ENCODE measurements at places on chromosomes 5 and 9. TPM values are rescaled to one million over a fixed set of nuclear protein-coding genes. Genes with fewer than 3 reads are reported as not detected.
A peak's percentile ranks its signal among the peaks of the same experiment; 100 is the strongest.

CDKN2A gene
- total RNA-seq = 67.5 TPM

GRCh38 chr9:97536480-97536879, 35.0 kb downstream of the TMOD1 start:
- H3K4me3 ChIP-seq = no peak overlapping the region
- no peak for DNase-seq
- no peaks in the 10 kb centered on the region for H3K36me3 ChIP-seq
- no peaks in the 10 kb centered on the region for H3K27me3 ChIP-seq
- peak overlapping the region; percentile 69 for H3K27ac ChIP-seq

DNA sequence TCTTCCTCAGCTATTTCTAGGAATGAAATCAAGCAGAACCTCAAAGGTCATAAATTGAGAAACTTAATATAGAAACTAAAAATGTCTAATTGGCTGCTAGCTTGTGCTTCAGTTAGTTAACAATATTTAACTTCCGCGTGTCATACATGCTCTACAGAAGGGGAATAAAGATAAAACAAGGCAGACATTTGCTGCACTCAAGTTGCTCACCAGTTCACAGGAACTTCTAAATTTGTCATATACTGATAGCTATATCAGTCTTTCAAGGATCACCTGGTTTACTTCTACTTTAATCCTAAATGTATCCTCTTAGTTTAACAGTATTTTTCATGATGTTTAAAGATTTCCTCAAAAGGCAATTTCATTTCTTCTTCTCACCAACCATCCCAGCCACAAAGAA, 8.4 kb downstream of the CCNH start:
- H3K27ac ChIP-seq = no peak overlapping the region
- H3K4me1 ChIP-seq = no peaks in the 10 kb centered on the region
- no peaks in the 10 kb centered on the region for H3K27me3 ChIP-seq
- DNase-seq = no peak

GRCh38 chr9:74760031-74760700, 127.6 kb downstream of the TRPM6 start:
- H3K27me3 ChIP-seq = no peaks in the 10 kb centered on the region
- no peak overlapping the region for H3K27ac ChIP-seq
- DNase-seq = no peak
- no peak overlapping the region for H3K4me3 ChIP-seq
- H3K4me1 ChIP-seq = no peaks in the 10 kb centered on the region
- H3K36me3 ChIP-seq = no peaks in the 10 kb centered on the region

TTC23L gene
- total RNA-seq = 28.2 TPM

DNA sequence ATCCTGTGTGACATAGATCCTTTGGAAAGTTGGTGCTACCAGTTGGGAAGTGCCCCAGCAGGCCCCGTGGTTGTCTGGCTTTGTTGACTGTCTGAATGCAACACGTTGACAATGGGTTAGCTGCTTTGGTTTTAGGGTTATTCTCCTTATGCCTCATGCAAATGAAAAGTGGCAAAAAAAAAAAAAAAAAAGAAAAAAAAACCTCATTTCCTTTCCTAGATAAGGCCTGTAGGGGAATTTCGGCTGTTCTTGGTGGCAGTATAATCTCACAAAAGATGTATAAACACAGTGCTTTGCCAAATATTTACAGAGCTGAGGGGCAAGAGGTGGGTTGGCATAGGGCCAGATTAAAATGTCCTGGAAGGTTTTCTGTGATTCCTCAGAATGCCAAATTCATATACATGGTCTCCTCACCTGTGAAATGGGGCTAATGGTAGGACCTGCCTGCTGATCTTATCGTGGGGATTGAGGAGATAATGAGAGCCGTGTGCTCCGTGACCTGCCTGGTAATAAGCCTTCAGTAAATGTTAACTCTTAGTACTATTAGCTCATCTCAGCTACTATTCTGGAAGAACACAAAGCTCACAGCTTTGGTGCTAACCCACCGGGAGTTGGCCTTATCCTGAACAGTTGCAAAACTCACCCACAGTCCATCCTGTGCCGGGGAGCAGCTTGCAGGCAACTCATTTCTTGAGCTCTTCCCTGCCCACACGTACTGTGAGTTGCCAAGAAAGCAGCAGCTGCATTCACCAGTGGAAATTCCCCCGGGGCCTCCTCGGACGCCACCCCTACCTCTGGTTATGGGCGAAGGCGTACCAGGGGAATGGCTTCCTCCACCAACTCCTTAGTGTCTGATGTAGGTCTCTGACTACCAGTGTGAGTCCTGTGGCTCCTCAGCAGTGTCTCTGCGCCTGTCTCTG, 220.3 kb downstream of the NR3C1 start:
- H3K27me3 ChIP-seq = no peaks in the 10 kb centered on the region
- no peak overlapping the region for H3K4me3 ChIP-seq
- DNase-seq = no peak
- no peaks in the 10 kb centered on the region for H3K36me3 ChIP-seq
- H3K4me1 ChIP-seq = peaks cover 5% of the 10 kb centered on the region

- peak overlapping the region; percentile 1 for H3K4me3 ChIP-seq
- H3K36me3 ChIP-seq = no peaks in the 10 kb centered on the region
- no peaks in the 10 kb centered on the region for H3K27me3 ChIP-seq
- DNase-seq = peak; percentile 53
- H3K27ac ChIP-seq = no peak overlapping the region
Measured at GRCh38 chr5:61732369-61732768, 400.3 kb downstream of the ZSWIM6 start.

GRCh38 chr5:41097642-41098041, 26.5 kb upstream of the MROH2B start:
- H3K4me1 ChIP-seq = peaks cover 13% of the 10 kb centered on the region
- no peak overlapping the region for H3K27ac ChIP-seq
- H3K27me3 ChIP-seq = no peaks in the 10 kb centered on the region
- H3K36me3 ChIP-seq = no peaks in the 10 kb centered on the region
- no peak overlapping the region for H3K4me3 ChIP-seq
- DNase-seq = no peak

DIRAS2 gene
- not detected for total RNA-seq

GRCh38 chr9:17531642-17532254, 47.1 kb upstream of the SH3GL2 start:
- H3K36me3 ChIP-seq = no peaks in the 10 kb centered on the region
- no peaks in the 10 kb centered on the region for H3K27me3 ChIP-seq
- no peak overlapping the region for H3K27ac ChIP-seq
- H3K4me1 ChIP-seq = no peaks in the 10 kb centered on the region

DNA sequence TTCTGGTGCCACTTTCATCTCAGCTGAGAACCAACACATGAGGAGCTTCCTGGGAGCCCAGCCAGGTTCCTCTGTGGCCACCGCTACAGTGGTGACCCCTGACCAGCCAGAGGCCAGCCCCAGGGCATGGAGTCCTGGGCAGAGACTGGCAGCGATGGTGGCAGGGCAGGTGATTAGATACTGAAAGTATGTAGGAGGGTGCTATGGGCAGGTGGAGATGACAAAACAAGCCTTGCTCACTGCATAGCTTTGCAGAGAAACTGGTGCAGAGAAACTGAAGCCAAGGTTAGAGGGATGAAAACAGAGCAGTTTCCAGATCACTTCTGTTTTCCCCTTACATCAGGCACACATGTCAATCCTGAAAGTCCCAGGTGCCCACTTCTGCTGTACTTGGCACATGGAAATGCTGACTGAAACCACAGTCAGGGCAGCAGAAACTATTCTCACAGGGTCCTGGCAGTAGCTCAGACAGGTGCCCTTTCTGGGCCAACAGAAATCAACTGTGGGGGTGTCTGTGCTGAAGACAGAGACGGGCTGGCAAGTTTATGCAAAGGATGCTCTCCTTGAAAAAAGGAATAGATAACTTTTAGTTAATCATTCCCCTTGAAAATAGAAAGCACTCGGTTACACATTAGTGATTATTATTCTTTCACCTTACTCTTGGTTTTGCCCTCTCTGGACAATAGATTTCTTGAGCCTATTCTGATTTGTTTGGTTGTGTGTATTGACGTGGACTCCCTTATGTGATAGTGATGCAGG, 90.3 kb downstream of the ANKRD55 start:
- DNase-seq = no peak
- no peak overlapping the region for H3K27ac ChIP-seq
- H3K4me1 ChIP-seq = no peaks in the 10 kb centered on the region
- no peaks in the 10 kb centered on the region for H3K36me3 ChIP-seq
- no peak overlapping the region for H3K4me3 ChIP-seq
- H3K27me3 ChIP-seq = no peaks in the 10 kb centered on the region

GRCh38 chr5:35826554-35826953, 30.1 kb upstream of the IL7R start:
- no peaks in the 10 kb centered on the region for H3K36me3 ChIP-seq
- no peaks in the 10 kb centered on the region for H3K27me3 ChIP-seq
- H3K4me1 ChIP-seq = no peaks in the 10 kb centered on the region
- H3K4me3 ChIP-seq = no peak overlapping the region
- DNase-seq = no peak
- H3K27ac ChIP-seq = no peak overlapping the region

DNA sequence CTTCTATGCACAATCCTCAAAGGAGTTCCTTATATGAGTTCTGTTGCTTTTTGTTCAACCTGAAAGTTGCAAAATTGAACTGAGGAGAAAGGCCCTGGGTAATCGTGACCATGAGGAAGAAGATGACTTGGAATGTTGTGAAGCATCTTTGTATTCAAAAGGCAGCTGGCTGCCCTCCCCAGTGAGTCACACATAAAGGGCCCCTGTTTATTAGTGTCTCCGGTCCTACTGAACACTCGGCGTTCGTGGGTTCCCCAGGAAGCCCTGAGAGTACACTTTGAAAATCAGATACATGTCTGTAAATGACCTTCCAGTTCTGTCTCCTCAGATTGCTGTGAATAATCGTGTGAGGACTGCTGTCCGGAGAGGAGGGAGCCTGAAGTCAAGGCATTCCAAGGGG, 73.6 kb downstream of the C9orf153 start:
- H3K4me3 ChIP-seq = no peak overlapping the region
- H3K27ac ChIP-seq = no peak overlapping the region
- no peaks in the 10 kb centered on the region for H3K4me1 ChIP-seq
- no peaks in the 10 kb centered on the region for H3K27me3 ChIP-seq
- no peak for DNase-seq
- H3K36me3 ChIP-seq = no peaks in the 10 kb centered on the region

GRCh38 chr5:80346055-80346454, 26.3 kb downstream of the SPZ1 start:
- no peaks in the 10 kb centered on the region for H3K4me1 ChIP-seq
- DNase-seq = peak; percentile 29
- H3K27me3 ChIP-seq = no peaks in the 10 kb centered on the region
- no peaks in the 10 kb centered on the region for H3K36me3 ChIP-seq
- no peak overlapping the region for H3K4me3 ChIP-seq
- no peak overlapping the region for H3K27ac ChIP-seq

CNTFR gene
- 16.0 TPM for total RNA-seq

GRCh38 chr5:107639990-107640389, 30.7 kb downstream of the EFNA5 start:
- H3K4me3 ChIP-seq = no peak overlapping the region
- H3K36me3 ChIP-seq = no peaks in the 10 kb centered on the region
- no peaks in the 10 kb centered on the region for H3K27me3 ChIP-seq
- H3K4me1 ChIP-seq = no peaks in the 10 kb centered on the region

DNA sequence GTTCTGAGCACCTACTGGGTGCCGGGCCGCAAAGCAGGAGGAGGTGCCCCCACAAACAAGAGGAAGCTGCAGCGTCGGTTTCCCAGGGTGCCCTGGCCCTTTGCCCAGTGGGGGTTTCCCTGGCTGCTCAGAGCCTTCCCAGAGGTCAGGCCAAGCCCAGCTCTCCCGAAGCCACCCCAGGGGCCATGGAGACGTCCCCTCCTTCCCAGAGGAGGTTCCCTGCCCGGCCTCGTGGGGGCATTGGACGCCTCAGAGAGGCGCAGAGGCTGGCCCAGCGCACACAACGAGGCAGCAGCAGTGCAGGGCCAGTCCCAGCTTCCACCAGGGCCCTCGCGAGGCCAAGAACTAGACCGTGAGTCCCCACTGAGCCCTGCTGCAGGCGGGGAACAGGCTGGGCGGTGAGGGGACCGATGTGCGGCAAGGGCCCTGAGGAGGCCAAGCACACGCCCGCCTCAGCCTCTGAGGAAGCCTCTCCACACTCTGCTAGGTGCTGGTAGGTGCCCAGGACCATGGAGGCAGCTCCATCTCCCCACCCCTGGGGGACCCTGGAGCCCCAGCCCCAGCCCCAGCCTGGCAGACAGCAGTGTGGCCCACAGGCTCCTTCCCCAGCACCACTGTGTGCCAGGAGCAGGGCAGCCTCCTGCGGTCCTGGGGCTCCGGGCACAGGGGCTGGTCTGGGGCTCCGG, 7.0 kb downstream of the DIPK1B start:
- peaks cover 7% of the 10 kb centered on the region for H3K4me1 ChIP-seq
- peaks cover 4% of the 10 kb centered on the region for H3K36me3 ChIP-seq
- H3K27me3 ChIP-seq = no peaks in the 10 kb centered on the region
- H3K4me3 ChIP-seq = no peak overlapping the region

DNA sequence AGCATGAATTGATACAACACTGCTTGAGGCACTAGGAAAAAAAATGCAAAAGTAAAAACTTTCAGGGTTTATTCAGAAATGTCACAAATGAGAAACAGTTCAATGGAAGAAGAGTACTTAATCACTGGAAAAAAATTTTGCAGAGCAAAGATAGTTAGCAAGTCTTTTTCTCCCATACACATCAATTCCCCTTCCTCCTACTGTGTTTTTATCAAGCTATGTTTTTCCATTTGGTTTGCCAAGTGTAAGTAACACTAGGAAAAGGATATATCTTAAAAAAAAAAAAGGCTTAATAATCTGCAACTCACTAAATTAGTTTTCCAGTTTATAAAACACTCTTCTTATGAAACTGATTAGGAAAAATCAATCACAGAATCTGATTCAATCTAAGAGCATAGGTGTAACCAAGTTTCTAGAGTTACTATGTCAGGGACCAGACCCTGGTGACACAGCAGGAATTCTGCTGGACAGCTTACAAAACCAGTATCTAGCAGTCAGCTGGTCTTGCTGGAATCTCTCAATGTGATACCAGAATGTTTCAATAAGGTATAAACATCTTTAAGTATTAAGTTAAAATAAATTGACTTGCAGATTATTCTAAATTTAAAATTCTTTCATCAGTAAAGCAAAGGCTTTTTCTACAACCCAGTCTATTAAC, 34.7 kb downstream of the RNF145 start:
- no peaks in the 10 kb centered on the region for H3K36me3 ChIP-seq
- no peak overlapping the region for H3K4me3 ChIP-seq
- DNase-seq = no peak
- peaks cover 17% of the 10 kb centered on the region for H3K4me1 ChIP-seq

- H3K27ac ChIP-seq = no peak overlapping the region
- H3K4me1 ChIP-seq = no peaks in the 10 kb centered on the region
- DNase-seq = no peak
- H3K36me3 ChIP-seq = no peaks in the 10 kb centered on the region
- no peak overlapping the region for H3K4me3 ChIP-seq
- no peaks in the 10 kb centered on the region for H3K27me3 ChIP-seq
Measured at GRCh38 chr5:5314166-5314565, 108.3 kb upstream of the ICE1 start.

DNA sequence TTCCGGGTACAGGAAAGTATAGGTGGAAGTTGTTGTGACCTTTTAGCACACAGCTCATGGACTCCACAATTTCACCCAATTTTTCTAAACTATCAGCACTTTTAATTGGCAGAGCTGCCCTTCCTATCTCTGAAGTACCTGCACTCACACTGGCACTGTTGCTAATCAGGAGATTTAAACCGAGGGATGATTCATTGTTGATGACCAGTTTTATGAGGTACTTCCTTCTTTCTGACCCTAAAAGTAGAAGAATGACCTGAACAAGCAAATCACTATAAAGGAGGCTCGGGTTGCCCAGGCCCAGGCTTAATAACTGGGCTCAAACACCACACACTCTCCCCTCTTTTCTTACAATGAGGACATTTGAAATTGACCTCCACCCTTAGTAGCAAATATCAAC, 105.9 kb downstream of the KCNN2 start:
- no peak overlapping the region for H3K4me3 ChIP-seq
- H3K27me3 ChIP-seq = no peaks in the 10 kb centered on the region
- H3K27ac ChIP-seq = no peak overlapping the region
- H3K36me3 ChIP-seq = no peaks in the 10 kb centered on the region
- DNase-seq = no peak

Measured in testis (tissue), 5 donors.